ENCODE measurements at places on chromosomes 6 and 20.

DNA sequence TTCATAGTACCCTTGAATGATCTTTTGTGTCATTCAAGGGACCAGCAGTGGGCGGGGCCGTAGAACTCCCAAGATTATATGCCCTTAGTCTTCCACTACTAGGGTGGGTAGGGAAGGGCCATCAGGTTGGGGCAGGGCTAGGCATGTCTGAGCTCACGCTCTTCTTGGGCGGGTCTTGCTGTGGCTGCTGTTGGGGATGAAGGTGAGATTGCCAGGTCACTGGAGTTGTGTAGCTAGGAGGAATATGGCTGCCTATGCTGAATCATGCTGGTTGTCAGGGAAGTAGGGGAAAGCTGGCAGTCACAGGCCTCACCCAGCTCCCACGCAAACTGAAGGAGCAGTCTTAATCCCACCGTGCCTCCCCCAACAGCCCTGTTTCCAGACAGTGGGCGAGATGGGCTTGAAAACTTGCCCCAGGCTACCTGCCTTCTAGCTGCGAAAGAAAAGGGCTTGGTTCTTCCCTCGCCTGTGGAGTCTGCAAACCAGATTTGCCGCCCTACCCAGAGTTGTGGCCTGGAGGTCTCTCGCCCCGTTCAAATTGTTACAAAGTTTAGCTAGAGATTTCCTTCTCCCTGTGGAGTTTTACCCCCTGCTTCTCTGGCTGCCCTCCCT is 76.4 kb upstream of the ADGRF4 start:
- no peak for DNase-seq

- peak; percentile 45 for DNase-seq
Observed at GRCh38 chr6:4358414-4359107, 223.2 kb upstream of the ECI2 start.

GRCh38 chr6:37551867-37552266 is 52.2 kb upstream of the CCDC167 start:
- DNase-seq, result no peak

DNA sequence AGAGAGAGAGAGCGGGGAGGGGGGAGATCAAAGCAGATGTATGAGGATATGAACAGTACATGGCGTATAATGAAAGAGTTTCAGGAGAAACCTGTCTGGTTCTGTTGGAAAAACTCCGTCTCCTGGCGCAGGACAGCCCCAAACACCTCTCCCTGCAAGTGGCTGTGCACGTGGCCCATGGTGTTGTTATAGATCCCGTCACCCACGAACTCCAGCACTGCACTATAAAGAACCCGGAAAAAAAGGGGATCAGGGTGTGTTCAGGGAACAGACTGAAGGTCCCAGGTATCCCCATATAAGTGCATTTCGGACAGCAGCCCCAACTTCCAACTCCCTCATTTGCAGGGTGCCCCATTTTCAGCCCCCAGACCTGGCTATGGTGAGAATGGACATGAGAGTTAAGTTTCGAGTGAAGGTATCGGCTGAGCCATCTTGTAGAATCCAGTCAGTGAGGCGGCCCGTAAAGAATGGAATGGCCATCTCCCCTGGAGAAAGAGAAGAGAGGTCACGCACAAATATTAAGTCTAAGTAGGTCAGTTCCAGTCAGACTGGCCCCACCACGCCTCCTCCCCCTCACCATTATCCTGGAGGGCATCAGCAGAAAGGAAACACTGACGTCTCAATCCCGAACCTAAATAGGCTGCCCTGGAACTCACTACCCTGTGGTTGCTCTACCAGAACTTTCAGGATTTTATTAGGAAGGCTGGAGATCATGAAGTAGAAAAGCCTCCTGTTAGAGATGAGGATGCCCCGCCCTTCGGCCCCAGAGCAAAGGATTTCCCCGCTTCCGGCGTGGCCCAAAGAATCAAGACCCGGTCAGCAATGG is 1.3 kb downstream of the TAP1 start:
- no peak for DNase-seq

DNA sequence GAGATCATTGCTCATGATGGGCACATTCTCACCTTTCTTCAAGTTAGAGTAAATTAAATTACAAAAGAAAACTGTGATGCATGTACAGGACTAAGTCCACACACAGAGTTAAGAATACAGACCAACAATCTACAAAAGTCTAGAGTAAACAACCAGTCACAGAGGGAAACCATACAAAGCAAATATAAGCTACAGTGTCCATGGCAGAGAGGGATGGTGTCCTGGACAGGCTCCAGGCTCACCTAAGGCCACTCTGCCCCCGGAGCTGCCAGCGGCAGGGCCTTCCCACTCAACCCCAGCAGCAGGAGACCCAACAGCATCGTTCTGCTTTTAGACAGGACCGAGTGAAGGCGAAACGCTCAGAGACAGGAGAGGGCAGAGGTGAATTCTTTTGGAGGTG is 16.0 kb downstream of the PDE10A start:
- DNase-seq, result no peak

- no peak for DNase-seq
Observed at GRCh38 chr20:3106658-3107463, 22.3 kb upstream of the AVP start.

GRCh38 chr6:105424175-105424783 is 21.4 kb upstream of the PREP start:
- peak; percentile 68 for DNase-seq

All from nephron progenitor cell (in vitro differentiated cells).